ENCODE measurements at places on chromosomes 4 and X. TPM values are rescaled to one million over a fixed set of nuclear protein-coding genes. Genes with fewer than 3 reads are reported as not detected.

TMEM150C gene
- 0.34 TPM for total RNA-seq

HTN1 gene
- not detected for total RNA-seq

PNMA3 gene
- not detected for total RNA-seq

WAS gene
- total RNA-seq = 0.17 TPM

FHL1 gene
- total RNA-seq = 36.4 TPM

SMR3B gene
- not detected for total RNA-seq

RAB40A gene
- not detected for total RNA-seq

AKAP14 gene
- not detected for total RNA-seq

NRK gene
- 15.8 TPM for total RNA-seq

GLRB gene
- 4.2 TPM for total RNA-seq

YTHDC1 gene
- 20.5 TPM for total RNA-seq

RPL9 gene
- 4,772 TPM for total RNA-seq

PPP2R2C gene
- total RNA-seq = 0.15 TPM

ZNF674 gene
- 1.8 TPM for total RNA-seq

CAPN6 gene
- total RNA-seq = under 0.01 TPM

FAM53A gene
- total RNA-seq = 5.7 TPM

ZNF711 gene
- total RNA-seq = 1.6 TPM

LARP7 gene
- total RNA-seq = 13.8 TPM

MAMLD1 gene
- 1.2 TPM for total RNA-seq

IL2RG gene
- not detected for total RNA-seq

SPANXD gene
- not detected for total RNA-seq

PAGE2 gene
- not detected for total RNA-seq

FRMPD3 gene
- under 0.01 TPM for total RNA-seq

UCP1 gene
- not detected for total RNA-seq

SPANXA1 gene
- total RNA-seq = not detected

ARR3 gene
- total RNA-seq = not detected

REST gene
- total RNA-seq = 14.9 TPM

MANBA gene
- total RNA-seq = 10.6 TPM

PAGE4 gene
- total RNA-seq = not detected

EGFL6 gene
- total RNA-seq = 0.15 TPM

MAOA gene
- total RNA-seq = 45.4 TPM

TLR1 gene
- 0.84 TPM for total RNA-seq

BEX1 gene
- 6.2 TPM for total RNA-seq

AMER1 gene
- 1.0 TPM for total RNA-seq

CXCL13 gene
- not detected for total RNA-seq

GNRHR gene
- total RNA-seq = not detected

PDGFC gene
- total RNA-seq = 37.5 TPM

PAGE2B gene
- total RNA-seq = not detected

SGMS2 gene
- 43.1 TPM for total RNA-seq

KLHL13 gene
- 3.2 TPM for total RNA-seq

CXorf65 gene
- not detected for total RNA-seq

MTNR1A gene
- total RNA-seq = not detected

RASGEF1B gene
- not detected for total RNA-seq

IL3RA gene
- not detected for total RNA-seq

FGD1 gene
- total RNA-seq = 10.4 TPM

All from bronchus fibroblast of lung (primary cell).